ENCODE measurements at places on chromosomes 3 and 15.

- DNase-seq, result no peak
Measured at GRCh38 chr3:45055411-45056143, 29.5 kb downstream of the CLEC3B start.

DNA sequence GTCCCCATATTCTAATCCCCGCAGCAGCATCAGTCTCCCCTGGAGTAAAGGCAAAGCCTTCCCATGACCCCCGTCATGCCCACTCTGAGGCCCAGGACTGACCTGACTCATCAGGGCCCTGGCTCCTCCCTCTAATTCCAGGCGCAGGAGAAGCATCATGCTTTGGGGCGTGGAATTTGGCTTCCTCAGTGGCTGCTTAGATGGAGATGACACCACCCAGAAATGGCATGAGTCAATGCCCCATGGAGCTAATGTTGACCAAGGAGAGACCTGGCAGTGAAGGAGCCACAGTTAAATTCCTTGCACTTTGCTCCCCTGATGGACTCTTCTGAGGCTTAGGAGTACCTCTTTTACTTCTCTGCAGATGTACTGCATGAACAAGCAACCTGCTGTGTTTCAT lies 204.2 kb upstream of the PROK2 start:
- no peak for DNase-seq

DNA sequence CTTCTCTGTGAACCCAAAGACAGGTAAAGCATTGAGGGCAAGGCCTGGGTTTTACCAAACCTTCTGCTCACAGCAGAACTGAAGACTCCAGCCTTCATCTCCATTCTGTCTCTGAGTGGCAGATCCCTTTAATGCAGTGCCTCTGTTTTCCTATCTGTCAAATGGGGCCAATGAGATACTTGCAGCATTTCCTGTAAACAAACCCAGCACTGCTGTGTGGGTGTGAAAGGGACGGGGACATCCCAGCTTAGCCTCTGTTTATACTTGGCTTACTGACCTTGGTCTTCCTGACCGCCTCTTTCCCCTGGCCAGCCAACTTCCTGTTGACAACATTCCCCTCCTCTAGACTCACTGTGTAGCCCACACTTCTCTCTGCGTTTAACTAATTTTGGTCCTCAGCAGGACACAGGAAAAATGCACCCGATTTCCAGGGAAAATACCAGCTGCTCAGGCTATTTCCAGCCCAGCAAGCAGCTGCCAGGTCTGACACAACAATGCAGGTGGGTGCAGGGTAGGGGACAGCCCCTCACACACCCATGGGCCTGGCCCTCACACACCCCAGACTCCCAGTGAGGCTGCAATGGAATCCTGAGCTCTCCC lies 105.9 kb upstream of the HERC1 start:
- DNase-seq, result peak; percentile 52

DNA sequence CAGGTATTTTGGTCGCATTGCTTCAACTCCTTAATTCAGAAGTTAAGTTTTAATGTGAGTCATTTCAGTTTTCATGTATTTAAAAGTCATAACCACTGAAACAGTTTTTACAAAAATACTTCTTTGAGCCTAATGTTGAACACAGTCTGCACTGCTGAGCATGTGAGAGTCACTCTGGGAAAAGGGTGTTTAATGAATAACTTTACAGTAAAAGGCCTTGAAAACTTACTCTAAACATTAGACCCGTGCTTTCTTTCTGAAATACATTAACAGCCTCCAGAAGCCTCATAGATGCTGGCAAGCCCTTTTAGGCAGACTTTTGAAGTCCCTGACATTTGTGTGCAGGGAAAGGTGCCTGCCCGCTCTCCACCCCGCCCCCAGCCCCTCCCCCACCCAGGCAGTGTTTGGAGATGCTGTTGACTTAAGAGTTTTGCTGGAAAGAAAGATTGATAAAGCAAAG lies 68.9 kb upstream of the NR2F2 start:
- no peak for DNase-seq

DNA sequence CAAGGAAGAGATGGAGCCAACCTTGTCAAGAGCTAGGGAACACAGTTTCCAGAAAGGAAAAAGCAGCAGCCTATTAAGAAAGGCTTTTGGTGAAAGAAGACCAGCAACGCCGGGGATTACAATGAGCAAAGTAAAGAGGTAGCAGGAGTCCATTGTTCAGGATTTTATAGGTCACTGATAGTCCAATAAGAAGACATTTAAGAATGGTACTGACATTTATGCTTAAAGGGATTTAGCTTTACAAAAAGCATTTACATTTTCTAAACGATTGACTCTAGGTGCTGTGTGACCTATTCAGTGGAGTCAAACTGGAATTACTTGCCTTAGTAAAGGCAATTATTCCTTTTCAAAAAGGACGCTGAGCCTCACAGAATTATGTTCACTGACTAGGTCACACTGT lies 40.8 kb downstream of the CSNK1G1 start:
- DNase-seq, result no peak

GRCh38 chr3:66912306-66912705 lies 85.8 kb upstream of the KBTBD8 start:
- DNase-seq, result no peak

DNA sequence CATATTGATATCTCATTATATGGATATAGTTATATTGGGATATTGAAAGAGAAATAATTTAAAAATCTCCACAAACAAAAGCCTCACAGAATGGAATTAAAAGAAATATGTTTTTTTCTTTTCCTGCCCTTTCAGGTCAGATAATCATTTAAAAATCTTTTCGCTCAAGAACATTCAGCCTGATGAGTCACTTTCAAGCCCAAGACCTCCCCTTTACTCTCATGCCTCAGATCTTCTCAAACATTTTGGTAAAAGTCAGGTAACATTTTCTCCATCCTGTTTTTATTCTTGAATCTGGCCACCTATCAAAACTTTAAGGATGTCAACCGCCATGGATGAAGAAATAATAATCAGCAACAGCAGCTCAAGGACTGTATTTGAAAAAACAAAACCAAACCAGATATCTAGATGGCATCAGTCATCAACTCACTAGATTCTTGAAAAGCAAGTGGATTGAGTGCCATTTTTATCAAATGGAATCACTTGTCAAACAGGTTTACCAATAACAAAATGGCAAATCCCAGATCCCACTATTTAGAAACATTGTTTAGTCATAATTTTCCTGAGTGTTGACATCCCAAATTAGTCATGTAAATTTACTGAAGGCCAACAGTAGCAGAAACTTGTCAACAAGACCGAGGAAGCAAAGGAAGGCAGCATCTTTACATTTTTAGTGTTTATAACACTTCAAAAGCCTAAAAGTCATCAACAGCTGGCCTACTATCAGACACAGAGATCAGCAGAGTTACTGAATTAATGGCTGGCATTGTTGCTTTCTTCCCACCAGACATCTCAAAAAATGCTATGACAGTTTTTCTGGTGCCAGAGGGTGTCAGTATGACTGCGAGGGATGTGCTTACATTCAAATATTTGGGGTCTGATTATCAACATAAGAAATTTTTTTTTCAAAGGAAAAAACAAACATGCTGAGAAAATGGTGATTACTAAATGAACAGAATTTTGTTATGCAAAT lies 444.7 kb downstream of the MAGI1 start:
- no peak for DNase-seq

DNA sequence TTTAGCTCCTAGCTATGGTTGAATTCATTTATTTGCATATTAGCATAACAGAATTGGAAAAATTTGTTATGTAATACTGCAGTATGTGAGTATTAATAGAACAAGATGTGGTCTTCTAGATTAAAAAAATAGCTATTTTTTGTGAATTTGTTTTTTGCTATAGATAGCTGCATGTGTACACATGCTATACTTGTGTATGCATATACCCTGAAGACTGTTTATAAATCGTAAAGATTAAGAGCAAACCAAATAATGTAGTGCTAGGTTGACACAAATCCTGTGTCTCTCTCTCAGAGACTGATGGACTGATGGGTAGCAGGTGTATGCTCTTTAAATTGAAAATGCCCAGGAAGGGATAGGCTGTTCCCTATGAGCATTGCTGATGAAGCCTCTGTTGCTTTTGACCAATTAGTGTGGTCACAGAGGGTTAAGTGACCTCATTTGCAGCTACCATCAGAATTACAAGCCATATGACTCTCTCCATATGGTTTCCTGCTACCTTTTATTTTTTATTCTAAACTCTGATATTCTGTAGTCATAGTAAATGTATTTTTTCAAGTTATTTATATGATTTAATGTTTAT lies 9.0 kb downstream of the PLCL2 start:
- no peak for DNase-seq

DNA sequence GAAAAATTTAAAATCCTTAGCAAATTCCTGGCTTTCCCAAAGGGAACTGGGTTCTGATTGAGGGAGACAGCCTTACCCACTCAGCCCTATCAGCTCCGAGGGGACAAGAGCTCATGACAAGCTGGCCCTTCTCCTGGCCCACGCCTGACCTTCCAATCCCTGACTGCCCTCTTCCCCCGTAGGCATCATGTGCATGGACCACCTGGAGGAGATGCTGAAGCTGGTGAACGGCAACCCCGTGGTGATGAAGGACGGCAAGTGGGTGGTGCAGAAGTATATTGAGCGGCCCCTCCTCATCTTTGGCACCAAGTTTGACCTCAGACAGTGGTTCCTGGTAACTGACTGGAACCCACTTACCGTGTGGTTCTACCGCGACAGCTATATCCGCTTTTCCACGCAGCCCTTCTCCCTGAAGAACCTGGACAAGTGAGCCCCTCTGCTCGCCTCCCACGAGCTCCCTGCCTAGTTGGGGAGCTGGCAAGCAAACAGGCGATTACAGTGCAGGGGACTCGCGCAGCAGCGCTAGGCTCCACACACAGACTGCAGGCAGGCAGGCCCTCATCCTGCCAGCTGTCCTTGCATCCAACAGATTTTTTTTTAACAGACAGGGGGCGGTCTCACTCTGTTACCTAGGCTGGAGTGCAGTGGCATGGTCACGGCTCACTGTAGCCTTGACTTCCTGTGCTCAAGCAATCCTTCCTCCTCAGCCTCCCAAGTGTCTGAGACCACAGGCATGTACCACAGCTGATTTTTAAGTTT lies 16.8 kb downstream of the RPUSD3 start:
- no peak for DNase-seq

DNA sequence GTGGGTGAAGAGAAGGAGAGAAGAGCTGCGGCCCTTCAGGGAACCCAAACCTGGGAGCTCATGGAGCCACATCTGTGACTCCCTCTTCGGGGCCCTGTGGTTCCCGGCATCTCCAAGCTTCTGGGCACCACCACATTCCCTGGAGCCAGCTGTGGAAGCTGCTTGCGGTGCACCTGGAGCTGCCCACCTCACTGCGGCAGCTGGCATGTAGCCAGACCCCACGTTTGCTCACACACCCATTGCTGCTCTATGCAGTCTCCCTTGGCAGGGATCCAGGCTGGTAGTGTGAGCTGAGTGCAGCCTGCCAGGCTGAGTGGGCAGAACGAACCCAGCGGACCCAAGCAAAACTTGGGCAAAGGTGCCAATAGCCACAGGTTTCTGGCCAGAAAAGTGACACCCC lies 16.8 kb upstream of the PLA2G4E start:
- no peak for DNase-seq

DNA sequence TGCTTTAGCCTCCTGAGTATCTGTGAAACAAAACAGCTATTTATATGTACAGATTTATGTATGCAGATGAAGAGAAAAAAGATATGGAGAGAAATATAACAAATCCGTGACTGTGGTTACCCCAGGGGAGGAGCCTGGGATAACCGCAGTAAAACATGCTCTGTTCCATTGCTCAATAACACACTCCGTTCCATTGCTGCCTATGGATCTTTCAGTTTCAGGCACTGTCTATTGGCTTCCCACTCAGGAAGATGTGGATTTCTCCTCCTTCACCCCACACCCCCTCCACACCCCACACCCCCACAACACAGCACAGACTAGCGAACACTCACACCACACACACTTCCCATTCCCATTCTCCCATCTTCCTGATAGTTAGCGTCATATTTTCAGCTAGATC lies 47.9 kb downstream of the CDCP1 start:
- DNase-seq, result no peak

DNA sequence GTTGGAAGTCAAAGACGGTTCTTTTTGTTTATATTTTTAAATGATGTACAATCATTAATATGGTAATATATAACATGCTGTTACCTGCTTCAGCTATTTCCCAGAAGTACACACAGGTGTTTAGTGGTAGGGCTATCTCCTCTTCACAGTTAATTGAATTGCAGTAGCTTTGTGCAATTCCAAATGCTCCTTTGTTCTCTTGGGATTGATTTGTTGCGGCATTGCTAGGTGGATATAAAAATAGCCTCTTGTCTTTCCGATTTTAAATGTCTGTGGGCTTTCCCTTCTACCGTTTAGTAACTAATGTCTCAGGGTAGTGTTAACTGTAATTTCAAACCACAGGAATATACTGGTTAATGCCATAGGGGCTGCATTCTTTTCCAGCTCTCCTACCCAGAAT lies 307.6 kb upstream of the SLITRK3 start:
- DNase-seq, result no peak

- no peak for DNase-seq
Measured at GRCh38 chr3:144229953-144230352, 258.3 kb downstream of the DIPK2A start.

- no peak for DNase-seq
Measured at GRCh38 chr3:30084971-30085403, 521.4 kb upstream of the TGFBR2 start.

GRCh38 chr3:179324270-179324754 lies 1.5 kb downstream of the ZNF639 start:
- peak; percentile 35 for DNase-seq

GRCh38 chr15:60396560-60396957 lies 1.2 kb downstream of the ANXA2 start:
- no peak for DNase-seq
